ENCODE measurements at places on chromosomes 16 and 17. TPM values are rescaled to one million over a fixed set of nuclear protein-coding genes. Genes with fewer than 3 reads are reported as not detected.
A peak's percentile ranks its signal among the peaks of the same experiment; 100 is the strongest.

DNA sequence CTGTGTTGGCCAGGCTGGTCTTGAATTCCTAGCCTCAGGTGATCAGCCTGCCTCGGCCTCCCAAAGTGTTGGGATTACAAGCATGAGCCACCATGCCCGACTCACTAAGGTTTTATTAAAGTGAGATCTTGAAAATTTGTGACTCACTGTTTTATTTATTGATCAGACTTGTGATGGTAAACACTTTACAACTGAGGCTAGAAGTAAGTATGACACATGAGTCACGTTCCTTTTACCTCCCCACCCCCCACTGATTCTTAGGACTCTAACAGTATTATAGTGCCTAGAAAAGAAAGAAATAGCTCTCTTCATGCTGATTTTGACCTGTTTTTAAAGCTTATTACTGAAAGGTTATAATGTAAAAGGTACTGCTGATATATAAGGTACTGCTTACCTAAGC lies 160.6 kb downstream of the TANC2 start:
- no peak for DNase-seq

DNA sequence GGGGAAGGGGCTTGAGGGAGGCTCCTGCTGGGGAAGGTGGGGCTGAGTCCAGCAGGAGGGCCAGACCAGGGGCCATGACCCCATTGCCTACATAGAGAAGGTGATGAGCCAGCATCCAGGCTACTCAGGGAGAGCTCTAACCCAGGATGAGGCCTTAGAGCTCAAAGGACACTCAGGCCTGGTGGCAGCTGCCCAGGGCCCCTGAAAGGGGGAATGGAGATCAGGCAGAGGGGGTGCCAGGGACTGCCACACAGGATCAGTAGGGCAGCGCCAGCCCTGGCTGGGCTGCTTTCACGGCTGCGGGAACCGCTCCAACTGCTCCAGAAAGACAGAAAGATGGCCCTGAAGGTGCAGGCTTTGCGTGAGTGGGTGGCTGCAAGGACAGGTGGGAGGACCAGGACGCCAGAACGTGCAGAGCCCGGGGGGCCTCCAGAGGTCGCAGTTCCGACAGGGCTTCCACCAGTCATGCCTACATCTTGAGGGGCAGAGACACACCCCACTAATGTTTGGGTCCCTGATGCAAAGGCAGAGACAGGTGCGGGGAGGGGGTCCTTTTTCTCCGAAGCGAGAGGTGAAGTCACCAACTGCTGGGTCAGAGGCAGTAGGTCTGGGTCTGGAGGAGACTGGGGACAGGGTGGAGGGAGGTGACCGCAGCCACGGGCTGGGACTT lies 882 bp upstream of the ATP6V0C start:
- no peak for DNase-seq

GRCh38 chr16:49181791-49182518 lies 99.7 kb downstream of the CBLN1 start:
- no peak for DNase-seq

- no peak for DNase-seq
These were observed 21.2 kb upstream of the HAS3 start for GRCh38 chr16:69084289-69084688.

DNA sequence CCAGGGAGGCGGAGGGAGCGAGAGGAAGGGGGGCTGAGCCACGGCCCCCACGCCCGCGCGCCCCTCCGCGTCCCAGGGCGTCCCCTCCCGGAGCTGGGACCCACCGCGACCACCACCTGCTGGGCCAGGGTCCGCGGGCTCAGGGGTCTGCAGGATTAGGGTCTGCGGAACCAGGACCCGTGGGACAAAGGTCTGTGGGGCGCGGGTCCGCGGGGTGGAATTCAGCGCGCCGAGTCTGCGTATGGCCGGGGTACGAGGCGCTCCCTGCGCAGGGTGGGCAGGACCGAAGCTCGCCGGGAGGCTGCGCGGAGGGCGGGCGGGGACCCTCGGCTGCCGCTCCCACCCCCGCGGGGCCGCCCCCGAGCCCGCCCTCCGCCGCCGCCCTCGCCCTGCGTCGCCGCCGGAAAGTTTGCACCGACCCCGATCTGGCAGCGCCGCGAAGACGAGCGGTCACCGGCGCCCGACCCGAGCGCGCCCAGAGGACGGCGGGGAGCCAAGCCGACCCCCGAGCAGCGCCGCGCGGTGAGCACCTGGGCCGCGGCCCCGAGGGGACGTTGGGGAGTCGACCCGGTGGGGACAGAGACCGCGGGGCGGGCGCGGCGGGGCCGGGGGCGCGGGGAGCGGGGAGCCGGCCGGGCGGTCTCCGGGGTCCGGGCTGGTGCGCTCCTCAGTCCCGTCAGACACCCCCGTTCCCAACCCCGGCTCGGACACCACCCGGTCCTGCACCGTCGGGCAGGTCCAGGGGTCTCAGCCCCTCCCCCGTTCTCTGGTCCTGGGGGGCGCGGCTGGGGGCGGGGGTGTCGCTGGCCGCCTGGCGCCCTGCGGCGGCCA lies at the start of gene GCGR:
Gene GCGR (plus strand): TSS at position 423 of the 831 bp plus-strand sequence. CDS start 4,869 bp downstream, outside the sequence.
- DNase-seq = no peak

DNA sequence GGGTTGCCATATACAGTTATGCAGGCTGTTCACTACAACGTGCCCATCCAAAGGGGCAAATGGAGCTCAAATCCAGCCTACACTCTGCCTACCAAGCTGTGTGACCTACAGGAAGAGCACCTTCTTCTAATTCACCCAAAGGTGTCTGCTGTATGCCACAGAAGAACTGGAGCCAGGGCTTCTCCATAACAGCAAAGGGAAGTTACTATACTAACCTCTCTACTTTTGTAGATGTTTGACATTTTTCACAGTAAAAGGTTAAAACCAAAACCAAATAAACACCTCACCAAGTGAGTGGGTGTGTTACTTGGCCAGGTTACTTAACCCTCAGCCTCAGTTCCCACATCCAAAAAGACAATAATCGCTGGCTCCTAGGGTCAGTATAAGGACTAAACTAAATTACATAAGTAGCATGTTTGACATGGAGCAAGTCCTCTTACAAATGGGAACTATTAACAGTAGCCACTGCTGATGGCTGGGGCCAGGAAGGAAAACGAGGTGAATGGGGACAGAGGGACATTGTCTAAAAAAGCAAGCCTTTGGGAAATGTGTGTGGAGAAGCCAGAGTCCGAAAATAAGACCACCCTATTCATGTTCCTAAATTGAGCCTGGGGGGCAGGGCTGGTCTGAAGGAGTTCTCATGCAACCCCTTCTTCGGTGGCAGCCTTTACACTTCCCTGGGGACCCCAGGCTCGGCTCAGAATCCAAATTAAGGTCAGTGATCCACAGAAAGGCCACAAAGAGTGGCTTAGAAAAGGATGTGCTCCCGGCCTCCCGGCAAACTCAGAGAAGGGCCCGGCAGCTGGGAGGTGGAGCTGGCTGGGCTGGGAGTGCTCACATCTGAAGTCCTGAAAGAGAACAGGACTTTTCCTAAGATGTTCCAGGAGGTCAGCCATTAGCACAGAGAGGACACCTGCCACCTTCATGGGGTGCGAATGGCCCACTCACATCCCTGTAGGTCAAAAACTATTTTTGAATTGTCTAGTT lies 13.5 kb downstream of the CUEDC1 start:
- DNase-seq = no peak

- DNase-seq = peak; percentile 52
These were observed 219.0 kb downstream of the FTO start for GRCh38 chr16:53922807-53923571.

DNA sequence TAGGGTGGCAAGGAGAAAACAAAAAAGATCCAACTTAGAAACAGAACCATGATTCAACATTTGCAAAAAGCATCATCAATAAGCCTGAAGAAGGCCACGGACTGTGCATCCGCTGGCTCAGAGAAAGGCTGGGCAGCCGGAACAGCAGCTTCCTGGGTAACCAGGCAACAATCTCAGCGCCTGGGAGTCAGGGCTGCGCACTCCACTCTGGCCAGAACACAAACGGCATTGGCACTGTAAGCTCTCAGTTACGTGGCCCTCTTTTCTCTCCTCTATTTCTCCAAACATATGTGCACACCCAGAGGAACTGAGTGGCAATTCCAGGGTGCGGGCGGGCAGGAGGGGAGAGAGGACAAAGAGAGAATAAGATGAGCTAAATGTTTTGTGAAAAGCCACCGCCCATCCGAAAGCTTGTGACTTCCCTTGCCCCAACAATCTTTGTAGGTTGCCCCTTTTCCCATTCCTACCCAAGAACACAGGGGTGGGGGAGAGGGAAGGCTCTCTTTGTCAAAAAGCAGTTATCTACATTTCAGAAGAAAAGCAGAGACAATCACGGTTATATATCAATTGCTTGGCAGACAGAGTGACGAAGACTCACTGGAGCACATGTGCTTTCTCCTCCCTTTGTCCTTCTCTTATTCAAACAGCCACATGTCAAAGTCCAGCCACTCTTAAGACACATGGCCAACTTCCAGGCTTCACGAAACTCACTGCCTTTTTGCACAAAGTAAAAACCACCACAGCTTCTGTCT lies 6.6 kb upstream of the GHDC start:
- no peak for DNase-seq

Gene CPHXL2
- total RNA-seq = not detected

Gene PLCG2
- total RNA-seq = 13.0 TPM

Gene KRTAP2-2
- total RNA-seq = not detected

Gene ACOX1
- 76.0 TPM for total RNA-seq

Gene FKBP10
- 166 TPM for total RNA-seq

Gene KLHL10
- total RNA-seq = 0.48 TPM

Gene CCL4
- 2.4 TPM for total RNA-seq

Gene PMFBP1
- 1.4 TPM for total RNA-seq
